ENCODE measurements at places on chromosomes 16 and 17. TPM values are rescaled to one million over a fixed set of nuclear protein-coding genes. Genes with fewer than 3 reads are reported as not detected.

DNA sequence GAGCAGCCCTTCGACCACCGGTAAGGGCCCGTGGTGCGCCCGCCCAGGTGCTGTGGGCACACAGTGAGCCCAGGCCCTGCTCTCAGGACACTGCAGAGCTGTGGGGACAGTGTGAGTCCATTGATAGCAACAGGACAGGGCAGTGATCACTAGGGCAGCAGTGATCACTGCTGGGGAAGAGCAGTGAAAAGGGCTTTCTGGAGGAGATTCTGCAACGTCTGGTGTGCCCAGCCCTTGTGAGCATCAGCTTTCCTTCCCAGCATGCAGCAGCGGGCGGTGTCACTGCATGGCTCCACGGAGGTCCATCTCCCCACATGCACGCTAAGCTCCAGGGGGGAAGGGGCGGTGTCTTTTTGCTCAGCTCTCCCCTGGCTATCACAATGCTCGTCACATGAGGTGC lies 32.1 kb downstream of the MAP1LC3B start:
- DNase-seq: no peak

GRCh38 chr16:58019866-58020538 lies 5.6 kb upstream of the MMP15 start:
- DNase-seq: no peak

GRCh38 chr17:59454633-59455105 lies 110.7 kb upstream of the DHX40 start:
- DNase-seq: no peak

The TBC1D3D gene
- not detected for total RNA-seq

The OMG gene
- total RNA-seq: 6.1 TPM

The ABCA9 gene
- 5.7 TPM for total RNA-seq

Measured in frontal cortex (tissue), 4 donors.